Mesothelial cell of epicardium (in vitro differentiated cells): ENCODE measurements at places on chromosomes 5 and 9. TPM values are rescaled to one million over a fixed set of nuclear protein-coding genes. Genes with fewer than 3 reads are reported as not detected.
A peak's percentile ranks its signal among the peaks of the same experiment; 100 is the strongest.

DNA sequence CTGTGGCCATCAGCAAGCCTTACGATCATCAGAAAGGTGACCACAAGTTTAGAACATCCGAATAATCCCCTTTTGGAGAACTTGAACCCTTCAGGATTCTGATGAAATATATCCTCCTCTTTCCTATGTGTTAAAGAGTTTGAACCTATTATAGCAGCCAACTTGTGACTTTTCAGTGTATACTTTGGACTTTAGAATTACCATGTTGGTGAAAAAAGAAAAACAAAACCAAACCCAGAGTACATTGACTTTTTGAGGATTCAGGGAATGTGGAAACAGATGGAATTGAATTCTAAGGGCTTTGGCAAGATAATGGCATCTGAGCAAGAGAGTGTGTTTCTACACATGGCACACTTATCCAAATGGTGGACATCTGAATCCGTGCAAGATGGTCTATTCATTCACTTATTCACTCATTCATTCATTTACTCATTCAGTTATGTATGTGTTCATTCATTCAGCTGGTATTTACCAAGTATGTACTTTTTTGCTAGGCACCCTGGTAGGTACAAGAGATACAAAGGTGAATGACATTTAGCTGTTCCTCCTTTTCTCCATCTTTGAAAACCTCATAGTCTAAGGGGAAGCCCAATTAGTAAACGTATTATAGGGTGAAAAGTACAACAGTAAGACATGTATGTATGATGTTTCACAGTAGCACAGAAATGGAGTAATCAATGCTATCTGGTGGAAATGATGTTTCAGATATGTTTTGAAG is 91.8 kb downstream of the PRDM6 start:
- no peak for DNase-seq
- H3K36me3 ChIP-seq, result peaks cover 15% of the 10 kb centered on the region
- peaks cover 23% of the 10 kb centered on the region for H3K4me1 ChIP-seq
- H3K27ac ChIP-seq, result no peak overlapping the region
- H3K4me3 ChIP-seq, result no peak overlapping the region
- H3K27me3 ChIP-seq, result no peaks in the 10 kb centered on the region

GRCh38 chr9:127186806-127187205 is 64.4 kb upstream of the ANGPTL2 start:
- H3K4me3 ChIP-seq, result no peak overlapping the region
- no peak for DNase-seq
- H3K27me3 ChIP-seq, result no peaks in the 10 kb centered on the region
- H3K36me3 ChIP-seq, result no peaks in the 10 kb centered on the region

GRCh38 chr9:138105123-138105415 is 227.5 kb downstream of the CACNA1B start:
- H3K4me3 ChIP-seq, result no peak overlapping the region
- no peak overlapping the region for H3K27ac ChIP-seq
- H3K27me3 ChIP-seq, result no peaks in the 10 kb centered on the region
- peaks cover 3% of the 10 kb centered on the region for H3K4me1 ChIP-seq
- no peaks in the 10 kb centered on the region for H3K36me3 ChIP-seq
- DNase-seq, result no peak

- H3K27ac ChIP-seq, result no peak overlapping the region
- H3K27me3 ChIP-seq, result peaks cover 2% of the 10 kb centered on the region
- H3K36me3 ChIP-seq, result no peaks in the 10 kb centered on the region
- no peak for DNase-seq
Observed at GRCh38 chr5:155878991-155879575, 447.9 kb upstream of the SGCD start.

DNA sequence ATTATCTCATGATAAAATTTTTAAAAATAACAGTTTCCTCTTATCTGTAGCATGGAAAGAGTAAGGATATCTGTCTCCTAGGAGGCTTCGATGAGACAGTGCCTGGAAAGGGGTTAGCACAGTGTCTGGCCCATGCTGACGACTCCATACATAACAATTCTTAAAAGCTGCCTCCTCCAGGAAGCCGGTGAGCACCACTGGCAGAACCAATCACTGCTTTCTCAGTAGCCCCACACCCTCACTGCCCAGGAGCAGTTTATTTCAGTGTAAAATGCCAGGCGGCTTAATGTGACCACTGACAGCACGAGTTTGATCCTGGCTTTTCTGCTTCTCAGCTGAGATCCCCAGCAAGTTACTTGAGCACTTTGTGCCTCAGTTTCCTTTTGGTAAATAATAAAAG is 1.2 kb upstream of the NIPAL4 start:
- peak overlapping the region; percentile 31 for H3K4me3 ChIP-seq
- H3K36me3 ChIP-seq, result no peaks in the 10 kb centered on the region
- peaks cover 5% of the 10 kb centered on the region for H3K4me1 ChIP-seq
- DNase-seq, result no peak

- no peak for DNase-seq
- peaks cover 50% of the 10 kb centered on the region for H3K27me3 ChIP-seq
- H3K27ac ChIP-seq, result no peak overlapping the region
- no peak overlapping the region for H3K4me3 ChIP-seq
- no peaks in the 10 kb centered on the region for H3K4me1 ChIP-seq
Observed at GRCh38 chr5:137221943-137222342, 277.2 kb downstream of the SPOCK1 start.

GRCh38 chr5:142976861-142977260 is 206.7 kb downstream of the ARHGAP26 start:
- peaks cover 13% of the 10 kb centered on the region for H3K4me1 ChIP-seq
- H3K27ac ChIP-seq, result no peak overlapping the region
- H3K4me3 ChIP-seq, result no peak overlapping the region
- H3K27me3 ChIP-seq, result no peaks in the 10 kb centered on the region
- DNase-seq, result no peak

The PCDHGA5 gene
- total RNA-seq, result 0.51 to 0.66 TPM (median 0.52 TPM) in 3 replicates

The DMRTA1 gene
- total RNA-seq, result 1.5 to 1.6 TPM (median 1.6 TPM) in 3 replicates

The NFX1 gene
- 28.7 to 30.2 TPM (median 29.4 TPM) in 3 replicates for total RNA-seq

DNA sequence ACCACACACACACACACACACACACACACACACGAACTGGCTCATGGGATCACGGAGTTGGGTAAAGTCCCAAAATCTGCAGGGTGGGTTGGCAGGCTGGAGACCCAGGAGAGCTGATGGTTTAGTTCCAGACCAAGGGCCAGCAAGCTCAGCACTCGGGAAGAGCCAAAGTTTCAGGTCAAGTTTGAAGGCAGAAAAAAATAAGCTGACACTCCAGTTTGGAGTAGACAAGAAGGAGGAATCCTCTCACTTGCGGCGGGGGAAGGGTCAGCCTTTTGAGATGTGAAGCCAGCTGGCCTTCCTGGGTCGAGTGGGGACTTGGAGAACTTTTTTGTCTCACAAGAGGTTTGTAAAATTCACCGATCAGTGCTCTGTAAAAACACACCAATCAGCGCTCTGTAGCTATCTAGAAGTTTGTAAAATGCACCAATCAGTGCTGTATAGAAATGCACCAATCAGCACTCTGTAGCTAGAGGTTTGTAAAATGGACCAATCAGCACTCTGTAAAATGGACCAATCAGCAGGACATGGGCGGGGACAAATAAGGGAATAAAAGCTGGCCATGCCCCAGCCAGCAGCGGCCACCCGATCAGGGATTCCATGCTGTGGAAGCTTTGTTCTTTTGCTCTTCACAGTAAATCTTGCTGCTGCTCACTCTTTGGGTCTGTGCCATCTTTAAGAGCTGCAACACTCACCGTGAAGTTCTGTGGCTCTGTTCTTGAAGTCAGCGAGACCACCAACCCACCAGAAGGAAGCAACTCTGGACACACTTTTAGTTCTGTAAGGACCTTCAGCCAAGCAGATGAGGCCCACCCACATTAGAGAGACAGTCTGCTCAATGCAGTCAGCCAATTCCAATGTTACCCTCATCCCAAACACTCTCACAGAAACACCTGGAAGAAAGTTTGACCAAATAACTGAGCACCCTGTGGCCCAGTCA is 37.8 kb upstream of the UNC5A start:
- DNase-seq, result peak; percentile 5
- H3K27me3 ChIP-seq, result peaks cover 80% of the 10 kb centered on the region
- H3K4me3 ChIP-seq, result no peak overlapping the region
- no peaks in the 10 kb centered on the region for H3K36me3 ChIP-seq
- H3K4me1 ChIP-seq, result no peaks in the 10 kb centered on the region

The ACOT12 gene
- not detected in 3 replicates for total RNA-seq
